ENCODE measurements at places on chromosomes 12 and 14.

DNA sequence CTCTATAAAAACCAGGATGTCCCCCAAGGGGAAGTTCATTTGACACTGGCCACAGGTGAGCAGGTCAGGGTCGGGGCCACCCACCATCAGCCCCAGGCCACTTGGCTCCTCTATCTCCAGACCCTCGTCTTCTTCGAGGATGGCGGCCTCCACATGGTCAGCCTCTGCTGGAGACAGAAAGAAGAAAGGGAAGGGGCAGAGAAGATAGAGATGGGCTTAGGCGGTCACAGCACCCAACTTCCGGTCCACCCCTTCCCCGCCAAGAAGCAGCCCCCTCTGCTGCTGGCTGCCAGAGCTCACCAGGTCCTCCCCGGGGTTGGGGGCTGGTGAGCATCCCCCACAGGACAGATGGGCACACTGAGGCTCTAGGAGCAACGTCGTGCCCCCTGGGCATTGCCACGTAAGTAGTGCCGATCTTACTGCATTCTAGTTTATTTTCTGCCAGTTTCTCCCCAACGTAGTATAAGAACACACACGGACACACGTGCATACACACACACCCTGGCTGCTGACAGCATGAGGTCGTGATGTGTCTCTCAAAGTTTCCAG lies 14.2 kb downstream of the BCL11B start:
- DNase-seq = no peak

GRCh38 chr12:111057701-111058425 lies 137.5 kb upstream of the MYL2 start:
- DNase-seq = no peak

DNA sequence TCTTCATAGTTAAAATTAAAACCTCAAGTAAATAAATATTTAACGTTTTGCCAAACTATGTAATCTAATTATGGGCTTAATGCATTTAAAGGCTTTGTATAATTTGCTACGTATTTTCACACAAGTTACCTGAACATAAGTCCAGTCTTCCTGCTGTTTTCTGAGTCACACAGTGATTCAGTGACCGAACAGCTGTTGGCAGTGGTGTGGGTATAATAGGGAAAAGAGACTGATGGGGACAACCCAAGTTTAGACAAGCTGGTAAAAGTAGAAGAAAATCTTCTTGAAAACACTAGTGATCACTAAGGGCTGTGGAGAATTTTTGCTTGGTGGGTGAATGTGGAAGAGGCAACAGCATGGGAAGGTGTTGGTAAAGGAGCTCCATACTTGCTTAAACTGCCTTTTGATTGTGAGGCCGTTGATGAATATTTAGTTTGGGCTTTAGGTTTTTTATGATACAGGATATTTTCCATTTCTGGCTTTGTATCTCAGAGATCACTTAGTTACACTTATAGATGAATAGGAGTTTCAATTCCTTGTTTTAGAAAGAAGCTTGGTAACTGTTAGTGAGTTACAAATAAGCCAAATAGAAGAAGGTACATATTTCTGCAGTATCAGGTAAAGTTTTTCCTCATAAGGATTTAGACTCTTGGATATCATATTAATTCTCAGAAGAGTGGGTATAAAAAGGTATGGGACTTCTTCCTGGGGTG lies 23.9 kb downstream of the LRRK2 start:
- no peak for DNase-seq

DNA sequence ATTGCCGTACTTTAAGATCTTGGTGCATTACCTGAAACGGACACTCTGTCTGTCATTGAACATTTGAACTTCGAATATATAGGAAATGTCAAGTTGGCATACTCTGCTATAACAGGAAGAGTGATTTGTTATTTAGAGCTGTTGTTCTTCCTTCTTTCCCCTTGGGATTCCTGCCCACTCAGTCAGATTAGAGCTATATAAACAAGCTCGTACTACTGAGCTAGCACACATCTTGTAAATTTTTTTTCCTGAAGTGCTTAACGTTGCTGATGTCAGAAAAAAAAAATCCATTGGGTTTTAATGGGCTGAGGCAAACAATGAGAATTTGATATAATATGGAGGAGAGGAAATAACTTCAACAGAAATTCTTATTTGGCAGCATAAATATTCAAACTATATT lies 26.8 kb downstream of the RGS6 start:
- no peak for DNase-seq

- no peak for DNase-seq
Measured at GRCh38 chr14:26286081-26286912, 311.5 kb downstream of the NOVA1 start.

DNA sequence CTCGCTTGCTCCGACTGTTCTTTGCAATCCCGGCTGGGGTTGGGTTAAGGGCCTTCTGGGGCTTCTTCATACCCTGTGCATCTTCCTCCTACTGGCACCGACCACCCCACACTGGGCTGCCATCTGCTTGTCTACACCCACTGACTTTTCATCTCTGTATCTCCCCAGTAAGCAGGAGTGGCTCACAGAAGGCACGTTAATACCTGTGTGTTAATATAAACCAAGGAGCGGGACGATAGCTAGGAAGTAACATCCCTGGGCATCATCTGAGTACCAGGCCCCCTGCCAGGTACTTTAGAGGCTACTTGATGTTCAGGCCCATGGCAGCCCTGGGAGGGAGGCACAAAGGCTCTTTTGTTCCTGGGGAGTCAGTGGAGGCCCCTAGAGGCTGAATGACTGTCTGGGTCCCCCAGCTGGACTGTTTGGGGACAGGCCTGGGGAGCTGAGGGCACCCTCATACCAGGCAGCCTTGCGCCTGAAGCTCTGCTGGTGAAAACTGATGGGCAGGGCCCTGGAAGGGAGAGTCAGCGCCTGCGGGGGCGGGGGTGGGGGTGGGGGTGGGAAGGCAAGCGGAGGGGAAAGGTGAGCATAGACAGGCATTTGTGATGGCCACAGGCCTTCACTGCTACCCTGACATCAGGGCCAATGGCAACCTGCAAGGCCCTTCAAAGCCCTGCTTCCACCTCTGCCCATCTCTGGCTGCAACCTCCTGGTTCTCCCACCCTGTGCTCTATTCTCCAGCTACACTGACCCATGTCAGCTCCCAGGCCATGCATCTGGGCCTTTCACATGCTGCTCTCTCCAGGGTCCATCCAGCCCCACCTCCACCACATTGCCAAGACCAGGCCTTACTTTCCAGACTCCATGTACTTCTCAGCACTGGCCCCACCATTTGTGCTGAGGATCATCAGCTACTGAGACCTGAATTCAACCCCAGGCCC lies 34.2 kb upstream of the DEGS2 start:
- DNase-seq = no peak

DNA sequence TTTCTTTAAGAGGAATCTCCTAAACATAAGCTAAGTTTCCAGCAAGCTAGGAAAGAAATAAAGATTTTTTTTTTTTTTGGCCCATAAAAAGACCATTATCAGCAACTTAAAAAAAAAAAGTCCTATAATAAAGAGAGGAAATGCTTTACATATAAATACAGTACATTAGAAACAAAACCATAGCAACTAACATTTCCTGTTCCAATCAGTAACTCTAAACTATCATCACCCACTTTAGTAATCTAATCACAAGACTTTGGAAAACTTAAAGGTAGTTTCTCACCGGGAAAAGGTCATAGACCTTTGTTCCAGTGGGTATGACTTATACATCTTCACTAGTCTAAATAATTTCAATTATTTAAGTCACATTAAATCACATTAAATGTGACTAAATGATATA lies 11.1 kb downstream of the SPTSSA start:
- no peak for DNase-seq

- DNase-seq = no peak
Measured at GRCh38 chr12:117985182-117985581, 16.4 kb upstream of the KSR2 start.

- no peak for DNase-seq
Measured at GRCh38 chr12:24903329-24904088, 45.4 kb downstream of the BCAT1 start.

GRCh38 chr12:38823314-38823713 lies 82.1 kb downstream of the CPNE8 start:
- no peak for DNase-seq

GRCh38 chr12:29756741-29757390 lies 26.9 kb downstream of the TMTC1 start:
- no peak for DNase-seq

GRCh38 chr12:107929436-107929835 lies 154.9 kb downstream of the ASCL4 start:
- no peak for DNase-seq

- no peak for DNase-seq
Measured at GRCh38 chr12:6963016-6963731, 7.3 kb downstream of the PHB2 start.

GRCh38 chr12:121806009-121806545 lies 2.3 kb downstream of the SETD1B start:
- DNase-seq = no peak

GRCh38 chr12:19757317-19757877 lies 318.1 kb downstream of the AEBP2 start:
- DNase-seq = no peak

DNA sequence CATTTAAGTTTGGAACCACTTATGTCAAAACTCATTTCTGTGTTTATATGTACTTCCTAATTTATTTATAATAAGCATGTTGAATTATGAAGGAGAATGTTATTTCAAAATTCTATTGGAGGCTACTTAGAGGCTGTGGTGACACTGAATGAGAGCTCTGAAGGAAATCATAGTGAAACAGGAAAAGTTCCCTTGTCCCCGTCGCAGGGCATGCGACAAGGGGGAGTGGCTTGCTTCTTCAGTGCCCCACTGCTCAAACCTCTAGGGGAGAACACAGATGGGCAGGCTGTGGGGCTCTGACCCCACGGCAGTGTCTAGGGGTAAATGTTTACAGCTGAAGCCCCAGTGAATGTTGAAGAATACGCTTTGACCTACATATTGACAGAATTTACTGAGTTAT lies 261.9 kb downstream of the RAD51B start:
- DNase-seq = no peak

GRCh38 chr14:53599221-53599945 lies 357.2 kb downstream of the BMP4 start:
- DNase-seq = no peak

DNA sequence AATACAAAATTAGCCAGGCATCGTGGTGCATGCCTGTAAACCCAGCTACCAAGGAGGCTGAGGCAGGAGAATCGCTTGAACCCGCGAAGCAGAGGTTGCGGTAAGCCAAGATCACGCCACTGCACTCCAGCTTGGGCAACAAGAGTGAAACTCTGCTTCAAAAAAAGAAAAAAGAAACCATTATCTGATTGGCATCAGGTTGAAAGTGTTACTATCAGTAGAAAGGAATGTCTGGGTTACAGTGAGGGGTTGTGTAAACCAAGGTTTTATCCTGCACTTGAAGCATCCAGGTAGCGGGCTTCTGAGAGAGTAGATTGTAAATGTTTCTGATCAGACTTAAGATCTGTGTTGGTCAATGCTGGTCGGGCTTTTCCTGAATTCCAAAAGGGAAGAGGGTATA lies 14.1 kb upstream of the OXA1L start:
- DNase-seq = no peak

DNA sequence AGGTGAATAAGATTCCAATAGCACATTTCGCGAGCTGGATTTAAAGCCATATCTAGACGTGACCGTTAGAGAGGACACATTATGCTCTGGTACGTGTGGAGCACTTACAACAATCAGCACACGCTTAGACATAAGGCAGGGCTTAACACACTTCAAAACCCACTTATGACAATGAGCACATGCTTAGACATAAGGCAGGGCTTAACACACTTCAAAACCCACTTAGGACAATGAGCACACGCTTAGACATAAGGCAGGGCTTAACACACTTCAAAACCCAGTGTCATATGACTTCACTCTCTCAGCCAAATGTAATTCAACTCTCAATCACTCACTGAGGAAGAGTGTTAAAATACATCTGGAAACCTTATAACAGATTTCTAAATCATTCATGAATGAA lies 11.2 kb upstream of the PLD4 start:
- DNase-seq = no peak

DNA sequence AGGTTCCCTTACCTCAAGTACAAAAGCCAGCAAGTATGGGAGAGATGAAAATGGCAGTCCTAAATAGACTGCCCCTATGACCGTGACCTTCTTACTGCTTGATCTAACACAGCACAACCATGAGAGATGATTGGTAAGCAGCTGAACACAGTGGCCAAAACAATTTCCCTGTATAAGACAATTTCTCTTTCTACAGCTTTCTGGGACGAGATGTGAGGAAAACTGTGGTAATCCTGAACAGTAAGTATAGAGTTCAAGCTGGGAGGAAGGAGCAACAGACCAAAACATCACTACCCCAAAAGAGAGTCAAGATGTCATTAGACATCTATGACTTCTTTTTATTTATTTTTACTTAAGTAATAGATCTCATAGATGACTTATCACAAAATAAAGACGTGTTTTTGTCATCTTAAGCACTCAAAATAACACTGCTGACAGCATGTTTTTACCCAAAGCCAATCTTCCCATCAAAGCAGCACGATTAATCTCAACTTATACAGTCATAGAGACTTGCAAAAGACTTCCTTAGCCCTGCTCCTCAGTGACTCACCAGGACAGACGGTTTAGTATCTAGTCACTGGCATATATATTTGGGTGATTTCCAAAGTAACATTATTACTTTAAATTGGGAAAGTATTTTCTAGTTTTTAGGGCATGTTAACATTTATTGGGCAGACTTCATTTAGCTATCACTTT lies 3.7 kb downstream of the TMEM52B start:
- no peak for DNase-seq

GRCh38 chr14:49250109-49250508 lies 336.1 kb downstream of the RPS29 start:
- DNase-seq = no peak

GRCh38 chr14:73754911-73755360 lies 40.8 kb upstream of the PNMA1 start:
- DNase-seq = no peak

- peak; percentile 87 for DNase-seq
Measured at GRCh38 chr14:101731187-101732080, 30.1 kb upstream of the PPP2R5C start.

- DNase-seq = no peak
Measured at GRCh38 chr14:35297706-35298105, 5.5 kb downstream of the PSMA6 start.

- no peak for DNase-seq
Measured at GRCh38 chr12:52906191-52906601, 1.3 kb upstream of the KRT8 start.

- DNase-seq = no peak
Measured at GRCh38 chr12:106588771-106589170, 6.0 kb downstream of the RFX4 start.

GRCh38 chr14:85546390-85546789 lies 16.4 kb downstream of the FLRT2 start:
- no peak for DNase-seq

DNA sequence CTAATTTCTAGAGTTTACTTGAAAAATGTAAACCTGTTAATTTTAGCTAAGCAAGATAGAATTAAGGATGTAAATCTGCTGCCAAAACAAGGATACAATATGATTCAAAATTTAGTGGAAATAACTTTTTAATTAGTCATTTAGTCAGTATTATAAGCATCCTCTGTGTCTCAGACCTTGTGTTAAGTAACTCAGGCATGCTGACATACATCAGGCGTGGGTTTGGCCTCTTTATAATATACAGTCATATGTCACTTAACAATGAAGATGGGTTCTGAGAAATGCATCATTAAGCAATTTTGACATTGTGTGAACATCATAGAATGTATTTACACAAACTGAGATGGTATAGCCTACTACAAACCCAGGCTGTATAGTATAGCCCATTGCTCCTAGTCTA lies 386.9 kb downstream of the ZFP36L1 start:
- DNase-seq = no peak
